Cortex of kidney (tissue), 1 donor: ENCODE measurements at places on chromosomes 6 and 20.

GRCh38 chr20:32585011-32585585 is at the start of gene NOL4L:
Gene NOL4L (minus strand): TSS chr20:32585333. CDS start chr20:32584890, 443 bp downstream.
- DNase-seq = no peak

DNA sequence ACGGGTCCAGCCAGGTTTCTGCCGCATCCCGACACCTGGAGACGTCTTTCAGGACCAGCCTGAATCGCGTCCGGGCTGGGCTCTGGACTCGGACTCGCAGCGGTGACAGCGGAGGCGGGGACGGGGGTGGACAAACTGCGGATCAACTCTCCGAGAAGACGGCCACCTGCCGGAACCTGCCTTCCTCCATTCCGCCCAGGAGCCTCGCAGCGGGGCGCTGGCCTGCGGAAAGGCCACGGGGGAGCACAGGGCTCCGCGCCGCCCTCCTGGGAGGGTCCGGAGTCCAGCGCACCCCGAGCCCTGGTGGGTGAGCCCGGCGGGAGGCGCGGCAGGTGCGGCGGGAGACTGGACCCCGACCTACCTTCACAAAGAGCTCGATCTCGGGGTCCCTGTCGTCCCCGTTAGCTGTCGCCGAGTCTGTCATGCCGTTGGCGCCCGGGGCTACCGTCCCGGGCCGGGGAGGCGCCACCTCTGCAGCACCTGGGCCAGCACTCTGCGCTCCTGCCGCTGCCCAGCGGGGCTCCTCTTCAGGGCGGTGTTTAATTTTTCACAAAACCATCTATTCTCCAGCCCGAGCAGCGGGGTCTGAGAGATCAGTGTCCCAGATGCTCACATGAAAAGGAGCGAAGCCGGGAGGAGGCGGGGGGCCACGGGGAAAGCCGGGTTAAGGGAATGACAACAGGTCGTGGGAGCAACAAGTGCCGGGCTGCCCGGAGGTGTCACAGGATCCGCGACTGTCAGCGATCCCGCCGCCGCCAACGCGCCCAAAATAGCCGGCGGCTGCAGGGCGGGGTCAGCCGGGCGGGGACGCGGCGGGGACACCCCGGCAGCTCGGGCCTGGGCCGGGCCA is at the start of gene CLIC5:
TSS of gene CLIC5 (minus strand) at position 742 of the 850 bp plus-strand sequence. CDS start at position 424, 318 bp downstream.
- DNase-seq = no peak

DNA sequence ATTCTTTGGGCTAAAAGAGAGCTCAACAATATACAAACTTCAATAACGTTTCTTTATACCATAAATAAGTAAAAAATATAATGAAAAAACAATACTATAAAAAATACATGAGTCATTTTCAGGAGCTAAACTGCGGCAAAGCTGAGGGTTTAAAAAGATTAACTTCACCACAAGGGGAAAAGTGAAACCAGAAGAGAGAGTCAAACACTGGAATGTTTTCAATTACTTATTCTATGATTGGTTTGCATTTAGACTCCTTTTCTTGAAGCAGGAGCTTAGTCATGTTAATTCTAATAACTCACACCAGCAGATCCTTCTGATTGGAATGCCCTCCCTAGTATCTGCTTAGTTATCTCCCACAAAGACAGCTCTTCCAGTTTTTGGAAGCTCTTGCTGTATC is 627.3 kb downstream of the UTRN start:
- no peak for DNase-seq

- no peak for DNase-seq
Measured at GRCh38 chr20:2418388-2418787, 37.7 kb downstream of the TGM6 start.

DNA sequence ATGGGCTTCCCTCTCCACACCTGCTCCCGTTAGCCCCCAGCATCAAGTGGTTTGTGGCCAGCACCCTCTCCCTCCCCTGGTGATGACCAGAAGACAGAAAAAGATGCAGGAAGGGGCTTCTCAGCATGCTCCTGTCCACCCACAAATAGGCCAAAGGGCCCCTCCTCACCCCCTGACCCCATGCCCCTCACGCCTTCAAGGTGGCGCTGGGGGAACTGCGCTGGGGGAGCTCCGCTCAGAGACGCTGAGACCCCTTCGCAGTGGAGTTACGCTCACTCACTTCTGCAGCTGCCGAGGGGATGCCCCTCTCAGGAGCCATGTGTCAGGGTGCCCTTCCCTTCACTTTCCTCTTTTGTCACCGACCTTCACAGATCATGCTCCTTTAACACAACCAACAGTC is 92.0 kb downstream of the PSMB1 start:
- no peak for DNase-seq

DNA sequence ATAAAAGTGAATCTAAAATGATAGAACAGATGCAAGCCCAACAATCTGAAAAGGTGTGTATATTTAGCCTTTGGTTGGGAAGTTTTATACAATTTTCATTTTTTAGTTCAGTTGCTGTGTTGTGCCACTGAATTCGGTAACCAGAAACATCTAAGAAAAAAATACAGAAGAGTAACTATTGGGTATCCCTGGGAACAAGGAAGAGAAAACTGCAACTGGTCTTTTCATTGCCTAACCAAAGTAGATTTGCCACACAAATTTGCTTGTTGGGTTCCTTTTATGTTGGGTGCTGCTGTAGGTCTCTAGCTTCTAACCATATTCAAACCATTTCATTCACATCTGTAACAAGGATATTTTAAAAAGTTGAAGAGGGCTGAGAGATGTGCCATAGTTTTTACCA is 2.8 kb upstream of the TMEM30A start:
- DNase-seq = no peak

- no peak for DNase-seq
Measured at GRCh38 chr6:139114746-139115145, 20.1 kb upstream of the HECA start.

GRCh38 chr20:16701296-16701695 is 28.5 kb upstream of the SNRPB2 start:
- DNase-seq = no peak

DNA sequence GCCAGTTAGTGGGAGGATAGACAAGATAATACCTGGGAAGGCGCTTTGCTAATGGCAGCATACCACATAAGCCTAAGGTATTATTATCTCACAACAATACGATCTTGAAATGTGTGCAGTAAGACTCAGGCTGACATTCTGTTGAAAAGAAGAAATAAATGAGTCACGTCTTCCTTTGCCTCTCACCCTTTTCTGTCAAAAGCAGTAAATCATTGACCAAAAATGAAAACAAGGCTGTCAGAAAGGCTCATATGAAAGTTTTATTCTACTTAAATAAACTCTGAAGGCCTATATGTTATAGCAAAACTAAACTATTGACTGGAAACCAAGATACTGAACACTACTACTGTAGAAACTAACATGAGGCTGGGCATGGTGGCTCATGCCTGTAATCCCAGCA is 43.1 kb upstream of the IL20RA start:
- DNase-seq = no peak

GRCh38 chr20:61354501-61354900 is 102.4 kb downstream of the CDH4 start:
- no peak for DNase-seq
